Activated T-helper 1 cell treated with anti-CD3 and anti-CD28 coated beads, Interleukin-12 subunit alpha, Interleukin-12 subunit beta, Interleukin-2, Interleukin-4 antibody, amounts not matched to agents 30 ng/mL and 10 ng/mL and 1 ng/mL, durations not matched to agents 14 hours and 24 hours and 36 hours (primary cell): ENCODE measurements at places on chromosomes 5 and 9. TPM values are rescaled to one million over a fixed set of nuclear protein-coding genes. Genes with fewer than 3 reads are reported as not detected.
A peak's percentile ranks its signal among the peaks of the same experiment; 100 is the strongest.

The DNAH5 gene
- not detected in 2 replicates for total RNA-seq

- DNase-seq, result no peak
- H3K27me3 ChIP-seq, result no peaks in the 10 kb centered on the region
- H3K4me3 ChIP-seq, result peak overlapping the region; percentile 88
- H3K27ac ChIP-seq, result peak overlapping the region; percentile 78
Observed at GRCh38 chr9:69036799-69037198, 1.2 kb downstream of the FXN start.

The PCDHB9 gene
- total RNA-seq, result not detected in 2 replicates

DNA sequence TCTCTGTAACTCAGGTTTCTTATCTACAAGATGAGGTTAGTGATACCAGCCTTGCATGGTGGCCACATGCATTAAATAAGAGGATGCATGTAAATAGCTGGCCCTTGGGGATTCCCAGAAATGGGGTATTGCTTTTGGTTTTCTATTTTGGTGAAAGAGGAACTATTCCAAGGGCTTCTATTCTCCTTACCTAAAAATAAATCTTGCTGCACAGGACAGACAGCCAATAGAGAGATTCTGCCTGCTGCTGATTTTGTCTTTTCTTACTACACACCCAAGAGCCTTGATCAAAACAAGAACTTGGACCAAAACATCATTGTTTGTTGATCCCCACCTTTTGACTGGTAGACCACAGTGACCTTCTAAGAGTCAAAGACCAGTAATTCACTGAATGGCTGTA, 161.8 kb downstream of the PJA2 start:
- H3K27ac ChIP-seq, result no peak overlapping the region
- no peaks in the 10 kb centered on the region for H3K36me3 ChIP-seq
- no peak overlapping the region for H3K4me3 ChIP-seq
- peaks cover 1% of the 10 kb centered on the region for H3K27me3 ChIP-seq
- no peak for DNase-seq

The ADRA1B gene
- total RNA-seq, result not detected in 2 replicates

DNA sequence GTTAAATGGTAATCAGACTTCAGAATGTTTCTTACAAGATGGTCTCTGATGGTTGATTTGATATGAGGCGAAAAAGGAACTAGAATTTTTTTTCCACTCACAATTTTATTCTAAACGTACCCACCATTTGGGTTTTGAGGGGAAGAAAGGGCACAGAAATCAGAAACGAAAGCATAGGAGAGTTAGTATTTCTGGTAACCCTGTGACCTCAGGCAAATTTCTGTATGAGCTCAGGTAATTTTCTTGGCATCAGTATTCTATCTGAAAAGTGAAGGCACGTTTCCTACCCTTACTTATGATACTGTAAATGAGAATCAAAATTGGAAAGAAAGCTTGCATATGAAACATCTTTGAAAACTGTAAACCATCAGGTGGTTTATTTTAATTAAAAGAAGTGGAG, 26.5 kb downstream of the TMEFF1 start:
- peaks cover 3% of the 10 kb centered on the region for H3K27me3 ChIP-seq
- H3K36me3 ChIP-seq, result no peaks in the 10 kb centered on the region
- DNase-seq, result no peak
- H3K4me1 ChIP-seq, result no peaks in the 10 kb centered on the region
- no peak overlapping the region for H3K27ac ChIP-seq
- H3K4me3 ChIP-seq, result no peak overlapping the region

- H3K4me3 ChIP-seq, result peak overlapping the region; percentile 23
- peak; percentile 61 for DNase-seq
- H3K4me1 ChIP-seq, result peaks cover 31% of the 10 kb centered on the region
- peak overlapping the region; percentile 90 for H3K27ac ChIP-seq
- H3K36me3 ChIP-seq, result peaks cover 2% of the 10 kb centered on the region
Observed at GRCh38 chr9:105405514-105406131, 42.2 kb upstream of the FSD1L start.

GRCh38 chr5:120372899-120373298, 91.2 kb upstream of the PRR16 start:
- no peak for DNase-seq
- no peaks in the 10 kb centered on the region for H3K4me1 ChIP-seq
- H3K27ac ChIP-seq, result no peak overlapping the region
- no peak overlapping the region for H3K4me3 ChIP-seq

DNA sequence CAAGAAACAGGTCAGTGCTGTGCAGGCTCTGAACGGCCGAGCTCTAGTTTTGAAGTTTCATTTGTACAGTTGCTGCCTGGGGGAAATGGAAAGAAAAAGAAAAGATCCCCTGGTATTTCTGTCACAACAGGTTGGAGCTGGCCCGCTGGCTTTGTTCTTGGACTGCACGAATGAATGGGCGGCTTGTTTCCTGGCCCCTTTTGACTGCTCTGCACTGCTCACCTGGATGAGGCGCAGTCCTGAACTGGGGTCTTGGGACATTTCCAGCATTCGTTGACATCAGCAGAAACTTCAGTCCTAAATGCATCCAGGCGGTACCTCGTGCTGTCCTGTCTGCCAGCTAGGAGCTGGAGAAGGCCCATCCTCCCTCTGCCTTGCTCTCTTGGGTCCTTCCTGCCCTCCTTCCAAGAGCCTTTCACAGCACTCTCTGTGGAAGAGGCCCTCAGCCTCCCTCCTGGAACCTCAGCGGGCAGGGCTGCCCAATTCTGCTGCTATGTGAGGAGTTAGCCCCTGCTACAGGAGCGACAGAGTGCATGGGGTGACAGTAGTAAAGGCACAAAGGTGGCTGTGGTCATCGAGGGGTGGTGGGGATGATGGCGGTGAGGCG, 189.2 kb downstream of the FSTL4 start:
- H3K4me3 ChIP-seq, result no peak overlapping the region
- no peak overlapping the region for H3K27ac ChIP-seq
- no peaks in the 10 kb centered on the region for H3K36me3 ChIP-seq
- DNase-seq, result no peak
- H3K27me3 ChIP-seq, result peaks cover 14% of the 10 kb centered on the region
